Cardiac ventricle fibroblast (primary cell): ENCODE measurements at places on chromosomes 16 and 17. TPM values are rescaled to one million over a fixed set of nuclear protein-coding genes. Genes with fewer than 3 reads are reported as not detected.

Gene CALB2
- total RNA-seq, result not detected in 2 replicates

Gene THRA
- total RNA-seq, result 26.6 and 27.3 TPM in 2 replicates

Gene ADAMTS18
- total RNA-seq, result under 0.01 TPM in 1 of 2 replicates, not detected in the other

Gene PRAC2
- not detected in 2 replicates for total RNA-seq

Gene DYNLRB2
- 3.2 TPM in 1 of 2 replicates, not detected in the other for total RNA-seq

Gene ASGR2
- not detected in 2 replicates for total RNA-seq

Gene HEATR9
- not detected in 2 replicates for total RNA-seq

Gene CD300A
- not detected in 2 replicates for total RNA-seq

Gene ZNF785
- 6.8 and 18.9 TPM in 2 replicates for total RNA-seq

Gene GLP2R
- 0.06 and 0.39 TPM in 2 replicates for total RNA-seq
